T-helper 1 cell (primary cell): ENCODE measurements at places on chromosomes 1 and 21.
A peak's percentile ranks its signal among the peaks of the same experiment; 100 is the strongest.

DNA sequence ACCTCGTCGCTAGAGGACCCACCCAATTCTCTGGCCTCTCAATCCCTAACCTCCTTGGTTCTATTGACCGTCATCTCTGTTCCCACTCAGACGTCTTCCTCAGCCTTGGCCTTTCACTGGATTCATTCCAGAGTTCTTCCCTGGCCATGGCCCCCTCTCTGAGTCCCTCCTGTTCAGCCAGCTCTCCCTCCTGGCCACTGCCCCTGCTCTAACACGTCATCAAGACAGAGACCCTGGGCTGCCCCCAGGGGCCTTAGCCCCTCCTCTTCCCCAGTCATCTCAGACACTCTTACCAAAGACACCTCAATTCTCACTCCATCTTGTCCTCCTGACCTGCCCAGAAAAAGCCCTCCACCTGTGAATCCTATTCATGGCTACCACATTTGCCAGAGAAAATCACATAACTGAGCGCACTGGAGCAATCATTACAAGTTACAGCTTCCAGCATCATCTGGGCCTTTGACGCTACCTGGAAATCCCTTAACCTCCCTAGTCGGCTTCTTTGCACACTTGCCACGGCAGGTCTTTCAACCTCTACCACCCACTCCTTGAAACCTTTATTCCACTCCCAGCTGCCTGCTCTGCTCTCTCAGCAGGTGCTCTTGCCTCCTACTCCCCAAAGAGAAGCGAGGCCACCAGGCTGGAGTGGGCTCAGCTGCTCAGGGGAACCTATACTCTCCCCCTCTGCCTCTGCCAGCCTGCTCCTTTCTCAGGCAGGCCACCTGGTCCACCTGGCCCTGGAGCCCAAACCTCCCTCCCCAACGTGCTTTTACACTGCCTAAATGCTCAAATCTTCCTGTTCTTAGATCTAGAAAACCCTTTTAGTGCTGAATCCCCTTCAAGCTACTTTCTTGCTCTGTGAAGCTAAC is 14.0 kb downstream of the DCST2 start:
- no peak for DNase-seq

GRCh38 chr1:174337000-174337681 is 110.6 kb upstream of the GPR52 start:
- no peak for DNase-seq

DNA sequence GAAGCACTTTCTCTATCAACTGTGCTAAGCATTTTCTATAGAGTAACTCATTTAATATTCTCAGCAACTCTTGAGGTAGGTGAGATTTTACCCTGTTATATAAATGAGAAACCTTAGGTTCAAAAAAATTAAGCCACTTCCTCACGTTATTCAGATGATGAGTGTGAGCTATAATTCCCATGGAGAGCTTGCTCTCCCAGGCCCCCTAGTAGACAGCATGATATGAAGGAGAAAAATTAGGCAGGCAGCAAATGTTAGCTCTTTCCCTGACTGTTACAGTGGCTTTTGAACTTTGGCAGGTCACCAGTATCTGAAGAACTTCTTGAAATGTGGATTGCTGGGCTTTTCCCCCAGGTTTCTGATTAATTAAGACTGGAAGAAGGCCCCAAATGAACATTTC is 753.1 kb downstream of the NCAM2 start:
- no peak for DNase-seq

- DNase-seq: no peak
Measured at GRCh38 chr1:246492611-246493245, 14.4 kb downstream of the SMYD3 start.

DNA sequence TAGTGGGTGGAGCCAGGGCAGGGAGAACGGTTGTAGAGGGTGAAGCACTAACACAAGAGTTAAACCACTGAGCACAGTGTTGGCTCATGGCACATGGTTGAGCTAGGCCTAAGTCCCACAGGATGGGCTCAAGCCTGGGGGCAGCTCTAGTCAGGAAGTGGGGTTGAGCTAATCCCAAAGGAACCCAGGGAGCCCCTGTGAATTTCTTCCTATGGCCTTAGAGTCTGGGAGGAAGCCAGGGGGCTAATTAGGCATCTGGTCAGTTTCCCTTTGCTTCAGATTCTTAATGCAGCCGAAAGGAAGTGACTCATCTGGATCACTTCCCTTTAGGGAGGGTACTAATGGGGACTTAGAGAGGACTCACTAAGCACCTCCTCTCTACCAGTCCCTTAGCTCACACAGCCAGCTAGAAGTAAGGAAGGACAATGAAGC is 10.1 kb downstream of the CFAP45 start:
- peak; percentile 38 for DNase-seq

DNA sequence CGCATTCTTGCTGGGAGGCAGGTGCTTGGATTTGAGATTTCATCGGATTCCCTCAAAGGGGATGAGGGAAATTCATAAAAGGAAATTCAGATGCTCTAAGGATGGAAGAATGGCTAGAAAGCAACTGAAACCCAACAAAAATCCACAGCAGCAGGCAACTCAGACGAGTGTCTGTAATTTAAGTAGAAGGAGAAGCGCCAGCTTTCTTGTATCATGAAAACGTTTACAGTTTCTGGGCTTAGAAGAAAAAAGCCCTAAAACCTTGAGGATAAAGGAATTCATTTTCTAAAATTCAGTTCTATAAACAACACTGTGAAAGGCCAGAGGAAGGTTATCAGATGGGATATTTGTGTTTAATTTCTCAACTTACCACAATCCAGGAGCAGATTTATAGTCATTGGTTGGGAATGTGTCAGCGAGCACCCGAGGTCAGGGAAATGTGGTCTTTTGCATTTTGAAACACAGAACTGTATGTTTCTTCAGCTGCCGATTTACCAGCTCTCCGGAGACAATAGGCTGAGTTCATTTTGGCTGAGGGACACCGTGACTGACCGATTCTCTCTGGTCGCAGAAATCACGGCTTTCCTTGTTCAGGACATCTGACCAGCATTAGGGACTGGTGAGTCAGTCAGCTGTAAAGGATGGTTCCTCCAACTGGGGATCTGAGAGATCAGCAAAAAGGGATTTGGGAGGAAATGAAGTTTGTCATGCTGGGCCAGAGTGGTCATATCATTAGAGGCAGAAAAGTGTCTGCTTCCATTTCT is 111.6 kb upstream of the ERRFI1 start:
- DNase-seq: no peak

- DNase-seq: no peak
Measured at GRCh38 chr1:14954210-14954609, 199.3 kb upstream of the TMEM51 start.

- DNase-seq: no peak
Measured at GRCh38 chr1:115865704-115866380, 24.9 kb upstream of the NHLH2 start.

DNA sequence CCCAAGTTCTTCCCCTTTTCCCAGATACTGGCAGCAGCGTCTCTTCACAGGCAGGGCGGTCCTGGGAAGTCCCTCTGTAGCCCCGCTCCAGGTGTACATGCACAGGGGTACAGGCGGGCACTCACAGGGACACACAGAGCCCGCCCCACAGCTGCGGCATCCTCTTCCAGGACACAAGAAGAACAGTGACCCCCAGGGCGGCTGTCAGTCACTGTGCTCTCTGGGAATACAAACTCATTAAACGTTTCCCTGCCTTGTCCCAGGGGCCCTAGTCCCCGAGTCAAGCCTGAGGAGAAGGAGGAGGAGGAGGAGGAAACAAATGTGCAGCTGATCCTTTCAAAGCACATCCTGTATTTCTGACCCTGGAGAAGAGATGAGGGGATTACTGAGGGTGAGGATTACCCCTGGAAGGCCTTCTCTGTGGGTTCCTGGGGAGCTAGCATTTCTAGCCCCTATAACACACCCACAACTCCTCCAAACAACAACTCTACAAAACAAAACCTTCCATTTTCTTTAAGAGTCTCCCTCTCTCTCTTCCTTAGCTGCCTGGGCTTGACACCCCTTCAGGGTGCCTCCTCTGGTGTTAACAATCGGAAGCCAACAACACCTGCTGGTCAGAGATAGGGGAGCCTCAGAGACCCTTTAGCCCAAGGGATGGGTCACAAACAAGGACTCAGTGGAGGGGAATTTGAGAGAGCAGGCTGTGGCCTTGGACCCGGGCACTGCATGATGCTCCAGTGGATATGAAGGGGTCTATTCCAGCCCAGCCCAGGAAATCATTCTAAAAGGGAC is 28.4 kb upstream of the DMBX1 start:
- DNase-seq: no peak

GRCh38 chr1:40421431-40422384 is 28.6 kb upstream of the ZFP69B start:
- DNase-seq: no peak

GRCh38 chr1:191125950-191126349 is 648.3 kb upstream of the BRINP3 start:
- DNase-seq: no peak

GRCh38 chr1:161006563-161006962 is 14.4 kb downstream of the F11R start:
- no peak for DNase-seq

DNA sequence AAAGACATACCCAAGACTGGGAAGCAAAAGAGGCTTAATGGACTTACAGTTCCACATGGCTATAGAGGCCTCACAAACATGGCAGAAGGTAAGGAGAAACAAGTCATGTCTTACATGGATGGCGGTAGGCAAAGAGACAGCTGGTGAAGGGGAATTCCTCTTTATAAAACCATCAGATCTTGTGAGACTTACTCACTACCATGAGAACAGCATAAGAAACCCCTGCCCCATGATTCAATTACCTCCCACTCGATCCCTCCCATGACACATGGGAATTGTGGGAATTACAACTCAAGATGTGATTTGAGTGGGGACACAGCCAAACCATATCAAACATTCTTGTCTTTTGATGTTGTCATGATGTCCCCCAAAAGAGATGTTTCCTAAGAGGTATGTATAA is 103.3 kb downstream of the DUSP10 start:
- no peak for DNase-seq

GRCh38 chr1:246517391-246517790 is 10.3 kb upstream of the SMYD3 start:
- no peak for DNase-seq

GRCh38 chr21:34885125-34885524 is 164.0 kb downstream of the RUNX1 start:
- no peak for DNase-seq

- no peak for DNase-seq
Measured at GRCh38 chr1:182193908-182194550, 132.5 kb upstream of the ZNF648 start.

DNA sequence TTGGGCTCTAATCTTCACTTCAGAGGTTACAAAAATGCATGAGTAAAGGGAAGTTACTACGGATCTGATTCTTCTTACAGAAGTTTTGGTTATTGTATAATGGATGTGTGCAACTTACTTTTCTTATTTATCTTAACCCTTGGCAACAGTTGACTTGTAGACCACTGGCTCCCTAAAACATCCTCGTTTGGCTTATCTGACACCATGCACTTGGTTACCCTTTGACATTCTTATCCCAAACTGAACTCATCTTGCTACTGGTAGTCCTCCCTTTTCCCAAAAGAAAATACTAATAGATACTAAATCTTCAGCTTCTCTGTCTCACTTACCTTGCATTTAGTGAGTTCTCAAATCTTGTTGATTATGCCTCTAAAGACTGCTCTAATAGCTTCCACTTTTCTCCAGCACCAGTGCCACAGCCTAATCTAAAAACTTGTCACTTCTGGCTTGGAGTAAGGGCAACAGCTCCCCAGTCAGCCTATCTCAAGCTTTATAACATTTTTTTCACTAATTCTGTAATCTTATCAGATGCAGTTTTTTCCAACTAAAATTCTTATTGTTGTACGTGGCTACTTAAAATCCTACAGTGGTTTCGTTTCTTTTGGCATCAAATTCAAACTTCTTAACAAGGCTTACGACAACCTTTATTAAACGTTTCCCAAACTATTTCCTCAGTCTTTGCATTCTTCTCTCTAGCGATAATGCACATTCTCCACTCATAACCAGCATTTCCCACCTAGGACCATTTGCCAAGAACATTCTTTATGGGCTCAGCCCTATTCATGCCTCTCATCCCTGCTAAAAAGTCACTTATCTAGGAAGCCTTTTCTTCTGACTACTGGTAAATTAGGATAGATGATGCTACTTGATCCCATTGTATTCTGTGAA is 204.2 kb downstream of the KCNT2 start:
- DNase-seq: no peak

- DNase-seq: no peak
Measured at GRCh38 chr1:87318056-87318650, 10.5 kb upstream of the LMO4 start.

DNA sequence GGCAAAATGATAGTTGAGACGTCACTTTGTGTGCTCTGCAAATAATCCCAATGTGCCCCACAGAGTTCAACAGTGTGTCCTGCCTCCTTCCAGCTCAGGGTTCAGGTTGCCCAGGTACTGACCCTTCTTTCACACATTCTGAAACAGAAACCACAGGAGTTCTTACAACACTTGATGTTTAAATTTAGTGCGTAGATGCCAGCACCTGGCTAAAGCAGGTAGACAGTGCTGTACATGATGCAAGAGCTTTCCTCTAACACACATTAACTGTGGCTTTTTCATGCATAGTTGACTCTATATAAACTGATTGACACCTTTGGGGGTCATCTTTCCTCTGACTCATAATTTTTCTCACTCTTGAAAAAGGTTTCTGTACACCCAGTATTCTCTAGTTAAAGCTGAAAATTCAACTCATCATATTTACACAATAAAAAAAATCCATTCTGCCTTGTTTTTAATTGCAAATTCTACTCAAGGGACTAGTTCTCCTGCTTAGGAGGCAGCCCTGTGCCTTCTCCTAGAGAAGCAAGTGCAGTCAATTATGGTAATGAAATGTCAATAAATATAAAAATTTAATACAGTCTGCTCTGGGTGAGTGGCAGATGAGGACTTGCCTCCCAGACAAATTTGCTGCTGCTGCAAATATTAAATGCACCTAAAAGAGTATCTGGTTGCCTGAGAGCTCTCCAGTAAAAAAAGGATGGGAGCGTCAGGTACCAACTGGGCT is 91.4 kb downstream of the NR5A2 start:
- DNase-seq: no peak

- peak; percentile 28 for DNase-seq
Measured at GRCh38 chr1:87292684-87293493, 35.8 kb upstream of the LMO4 start.

DNA sequence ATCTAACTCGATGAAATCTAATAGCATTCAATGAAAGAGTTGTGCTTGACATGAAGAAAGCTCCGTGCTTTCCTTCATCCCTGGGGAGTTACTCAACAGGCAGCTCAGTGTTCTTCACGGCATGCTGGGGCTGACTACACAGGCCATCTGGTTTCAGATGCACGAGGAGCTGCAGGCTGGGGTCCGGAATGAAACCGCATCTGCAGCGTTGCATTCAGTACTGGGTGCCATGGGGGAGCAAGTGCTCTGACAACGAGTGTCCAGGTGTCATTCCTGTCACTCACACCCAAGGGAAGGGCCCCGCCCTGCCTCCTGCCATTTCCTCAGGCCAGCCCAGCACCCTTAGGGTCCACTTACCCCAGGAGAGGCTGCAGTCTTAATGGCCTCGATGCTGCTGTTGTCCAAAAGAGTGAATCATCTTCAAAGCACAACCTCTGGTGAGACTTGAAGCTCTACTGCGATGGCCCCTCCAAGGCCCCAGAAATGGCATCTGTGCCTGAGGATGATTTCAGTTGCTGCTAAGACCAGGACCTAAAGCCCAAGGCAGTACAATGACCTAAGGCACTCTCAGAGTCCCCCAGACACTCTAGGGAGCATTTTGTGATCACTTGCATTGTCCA is 61.4 kb downstream of the STUM start:
- no peak for DNase-seq
